ENCODE measurements at places on chromosomes 3 and 15. TPM values are rescaled to one million over a fixed set of nuclear protein-coding genes. Genes with fewer than 3 reads are reported as not detected.

Gene ABHD5
- 5.5 TPM for polyA plus RNA-seq

Gene SRGAP3
- 0.29 TPM for polyA plus RNA-seq

Gene ANKRD63
- not detected for polyA plus RNA-seq

Gene C3orf22
- not detected for polyA plus RNA-seq

Gene ZNF660
- not detected for polyA plus RNA-seq

Gene MESD
- polyA plus RNA-seq: 39.6 TPM

Gene RETNLB
- polyA plus RNA-seq: not detected

Gene GATA2
- polyA plus RNA-seq: not detected

Gene SLC24A5
- polyA plus RNA-seq: not detected

Gene CSTA
- polyA plus RNA-seq: 4.1 TPM

Gene SKOR1
- 0.08 TPM for polyA plus RNA-seq

Gene SST
- not detected for polyA plus RNA-seq

Gene IMPG2
- polyA plus RNA-seq: not detected

Gene LARP6
- not detected for polyA plus RNA-seq

Gene C3orf52
- 0.29 TPM for polyA plus RNA-seq

Gene IL20RB
- polyA plus RNA-seq: 0.73 TPM

Gene USP50
- polyA plus RNA-seq: not detected

Gene CYP1A1
- polyA plus RNA-seq: not detected

Gene CIP2A
- 1.4 TPM for polyA plus RNA-seq

Gene FOXB1
- polyA plus RNA-seq: not detected

Gene CSPG5
- not detected for polyA plus RNA-seq

Gene TMEM62
- polyA plus RNA-seq: 12.7 TPM
